ENCODE measurements at places on chromosomes 4 and X.

- DNase-seq = no peak
These were observed 20.8 kb downstream of the LIN54 start for GRCh38 chr4:82989575-82990429.

DNA sequence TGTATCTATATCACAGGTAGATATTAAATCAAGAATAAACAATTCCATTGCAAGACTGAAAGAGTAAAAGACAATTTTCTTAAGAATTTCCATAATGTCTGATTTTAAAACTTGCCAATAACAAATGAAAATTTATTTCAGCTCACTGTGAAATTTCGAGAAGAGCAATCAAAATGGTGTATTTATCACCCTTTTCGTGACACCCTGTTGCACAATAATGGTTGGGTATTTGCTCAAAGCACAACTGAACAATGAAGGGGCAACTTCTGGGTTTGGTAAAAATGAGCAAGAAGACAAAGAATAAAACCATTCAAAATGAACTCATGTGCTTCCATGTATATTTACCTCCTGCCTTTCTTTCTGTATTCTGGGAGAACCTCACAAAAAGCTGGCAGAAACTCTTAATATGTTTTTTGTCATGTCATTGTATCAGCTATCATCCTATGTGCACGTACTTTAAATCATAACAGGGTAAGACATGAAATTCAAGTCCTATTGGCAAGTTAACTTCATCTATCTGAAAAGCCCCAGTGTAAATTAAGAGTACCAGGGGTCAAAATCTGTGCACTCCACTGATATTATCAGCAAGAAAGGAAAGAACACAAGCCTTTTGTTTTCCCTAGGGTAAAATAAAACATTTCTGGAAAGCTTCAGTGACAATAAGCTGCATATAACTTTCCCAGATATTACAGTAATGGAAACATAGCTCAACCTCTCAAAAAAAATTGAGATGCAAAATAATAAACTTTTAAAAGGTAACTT, 126.9 kb upstream of the CBR4 start:
- DNase-seq = no peak

GRCh38 chrX:137926090-137926489, 360.2 kb downstream of the ZIC3 start:
- peak; percentile 2 for DNase-seq

GRCh38 chrX:53049127-53049517, 533 bp downstream of the GPR173 start:
- no peak for DNase-seq

- DNase-seq = no peak
These were observed 14.7 kb downstream of the RTL9 start for GRCh38 chrX:110373310-110373709.

DNA sequence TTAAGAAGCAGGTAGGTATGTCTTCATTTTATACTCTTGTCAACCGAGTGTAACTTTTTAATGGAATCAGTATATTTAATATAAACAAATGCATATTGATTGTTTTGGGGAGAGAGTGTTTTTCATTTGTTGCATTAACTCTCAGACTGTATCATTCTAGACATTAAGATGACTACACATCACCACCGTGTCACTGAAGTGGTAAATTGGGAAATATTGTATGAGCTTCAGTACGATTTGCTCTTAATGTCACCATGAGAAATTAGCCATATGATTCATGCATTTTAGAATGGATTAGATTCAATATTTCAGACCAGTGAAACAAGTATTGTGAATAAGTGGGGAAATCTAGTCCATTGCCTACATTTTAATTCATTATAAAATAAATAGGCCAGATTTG, 9.7 kb upstream of the MFAP3L start:
- DNase-seq = no peak

DNA sequence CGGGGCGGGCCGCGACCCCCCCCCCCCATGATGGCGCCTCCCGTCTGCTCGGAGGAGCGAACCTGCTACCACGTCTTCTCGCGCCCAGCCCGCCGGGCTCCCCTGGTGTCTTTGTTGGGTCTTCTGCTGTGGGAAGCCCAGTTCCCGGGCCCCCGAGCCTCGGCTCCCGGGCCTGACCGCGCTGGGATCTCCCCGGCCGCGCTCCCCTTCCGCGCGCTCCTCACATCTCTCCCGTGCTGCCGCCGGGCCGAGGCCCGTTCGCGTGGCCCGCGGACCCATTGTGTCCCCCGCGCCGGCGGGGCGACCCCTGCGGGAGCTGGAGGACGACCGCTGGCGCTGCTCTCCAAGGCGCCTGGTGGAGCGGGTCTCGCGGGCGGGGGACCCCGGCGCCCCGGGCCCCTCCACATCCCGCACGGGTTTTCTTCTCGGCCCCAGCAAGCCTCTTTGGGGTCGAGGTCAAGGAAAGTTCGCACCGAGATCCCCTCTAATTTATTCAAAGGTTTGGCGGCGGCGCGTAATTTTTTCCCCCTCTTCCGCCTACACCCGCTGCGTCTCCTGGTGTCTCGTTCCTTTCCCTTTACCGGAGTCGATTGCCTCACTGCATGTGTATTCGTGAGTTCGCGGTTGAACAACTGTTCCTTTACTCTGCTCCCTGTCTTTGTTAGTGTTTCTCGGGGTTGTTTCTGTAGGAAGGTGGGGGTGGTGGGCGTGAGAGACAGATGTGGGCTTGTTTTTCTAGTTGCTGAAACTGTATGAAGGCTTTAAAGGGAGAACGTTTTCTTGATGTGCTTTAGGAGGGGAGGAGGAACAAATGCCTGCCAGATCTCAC, 770 bp downstream of the SMAD1 start:
- peak; percentile 73 for DNase-seq

DNA sequence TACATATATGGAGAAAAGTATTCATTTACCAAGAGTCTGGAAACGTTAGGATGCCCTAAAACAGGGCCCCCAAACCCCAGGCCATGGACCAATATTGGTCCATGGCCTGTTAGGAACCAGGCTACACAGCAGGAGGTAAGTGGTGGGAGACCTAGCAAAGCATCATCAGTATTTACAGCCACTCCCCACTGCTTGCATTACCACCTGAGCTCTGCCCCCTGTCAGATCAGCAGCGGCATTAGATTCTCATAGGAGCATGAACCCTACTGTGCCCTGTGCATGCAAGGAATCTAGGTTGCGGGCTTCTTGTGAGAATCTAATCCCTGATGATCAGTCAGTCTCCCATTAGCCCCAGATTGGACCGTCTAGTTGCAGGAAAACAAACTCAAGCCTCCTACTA, 62.3 kb downstream of the USP38 start:
- no peak for DNase-seq

- peak; percentile 85 for DNase-seq
These were observed 114.5 kb upstream of the ACSL4 start for GRCh38 chrX:109847257-109848187.

GRCh38 chr4:137601934-137602333, 69.6 kb upstream of the PCDH18 start:
- peak; percentile 48 for DNase-seq

- peak; percentile 20 for DNase-seq
These were observed 164.4 kb downstream of the QDPR start for GRCh38 chr4:17347445-17347844.

DNA sequence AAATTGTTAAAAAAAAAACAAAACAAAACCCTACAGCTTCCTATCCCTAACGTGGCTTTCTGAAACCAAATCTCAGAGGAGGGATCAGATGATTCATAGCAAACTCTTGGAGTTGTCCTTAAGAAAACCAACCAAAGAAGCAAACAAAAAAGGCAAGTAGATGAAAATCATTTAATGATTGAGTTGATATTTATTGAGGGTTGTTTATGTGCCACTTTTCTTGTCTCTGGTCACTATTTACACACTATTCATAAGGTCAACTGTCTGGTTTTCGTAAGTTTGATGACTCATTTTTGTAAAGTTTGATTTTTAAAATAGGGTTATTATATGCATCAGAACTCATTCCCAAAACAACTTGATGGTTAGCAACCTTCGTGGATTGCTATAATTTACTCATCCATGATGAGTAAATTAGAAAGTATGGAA, 133.4 kb downstream of the UNC5C start:
- peak; percentile 20 for DNase-seq

DNA sequence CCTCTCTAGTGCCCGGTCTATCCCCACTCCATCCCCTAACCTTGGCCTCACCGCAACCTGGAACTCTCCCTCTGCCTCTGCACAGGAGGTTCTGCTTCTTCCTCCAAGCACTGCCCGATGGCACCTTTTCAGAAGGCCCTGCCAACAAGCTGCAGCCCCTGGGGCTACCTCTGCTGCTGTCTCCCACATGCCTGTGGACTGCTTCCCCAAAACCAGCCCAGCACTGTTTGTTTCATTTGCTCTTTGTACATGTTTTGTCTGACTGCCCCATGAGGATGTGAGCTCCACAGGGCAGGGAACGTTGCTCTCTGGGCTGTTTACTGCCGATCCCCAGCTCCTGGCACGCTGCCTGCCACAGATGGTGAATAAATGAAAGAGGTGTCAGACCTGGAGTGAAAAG, 85.4 kb downstream of the INTS6L start:
- no peak for DNase-seq

- no peak for DNase-seq
These were observed 418.0 kb downstream of the NLGN4X start for GRCh38 chrX:5810636-5811035.
